Occipital lobe (tissue), 3 donors: ENCODE measurements at places on chromosomes 4 and X. TPM values are rescaled to one million over a fixed set of nuclear protein-coding genes. Genes with fewer than 3 reads are reported as not detected.

Gene HSFX3
- not detected for total RNA-seq

Gene ADRA2C
- 2.2 TPM for total RNA-seq

Gene LANCL3
- total RNA-seq: 1.4 TPM

Gene CD38
- 6.1 TPM for total RNA-seq

Gene AKAP4
- total RNA-seq: not detected

Gene L1CAM
- 98.1 TPM for total RNA-seq

Gene TRIM60
- total RNA-seq: not detected

Gene MAGEA1
- not detected for total RNA-seq

Gene TRAM1L1
- 37.1 TPM for total RNA-seq

Gene ANOS1
- 22.0 TPM for total RNA-seq

Gene PABPC1L2B
- not detected for total RNA-seq

Gene GATA1
- 0.31 TPM for total RNA-seq

Gene GAB1
- total RNA-seq: 25.9 TPM

Gene SLBP
- 48.8 TPM for total RNA-seq

Gene PRRG1
- 6.4 TPM for total RNA-seq

Gene STAP1
- total RNA-seq: not detected

Gene MTTP
- total RNA-seq: 3.4 TPM

Gene TAF7L
- total RNA-seq: 0.16 TPM

Gene PCSK1N
- 48.7 TPM for total RNA-seq

Gene DCAF8L2
- total RNA-seq: not detected

Gene NAP1L3
- total RNA-seq: 126 TPM

Gene USP17L24
- not detected for total RNA-seq

Gene SLC9A7
- total RNA-seq: 26.2 TPM

Gene SLC49A3
- 0.62 TPM for total RNA-seq

Gene USP17L13
- total RNA-seq: not detected

Gene BCAP31
- total RNA-seq: 60.2 TPM

Gene XAGE3
- not detected for total RNA-seq

Gene ACE2
- total RNA-seq: not detected

Gene POU3F4
- total RNA-seq: 12.6 TPM

Gene GASK1B
- total RNA-seq: 10.3 TPM

Gene ARAP2
- 91.2 TPM for total RNA-seq

Gene CXCL10
- total RNA-seq: 0.78 TPM

Gene NEK1
- total RNA-seq: 31.5 TPM

Gene STPG2
- total RNA-seq: 15.6 TPM

Gene F8A3
- 1.6 TPM for total RNA-seq

Gene SPANXN4
- total RNA-seq: not detected

Gene FRAS1
- 7.0 TPM for total RNA-seq

Gene CXorf38
- 10.6 TPM for total RNA-seq

Gene SLITRK4
- total RNA-seq: 62.1 TPM

Gene PRKG2
- 15.0 TPM for total RNA-seq

Gene JCHAIN
- total RNA-seq: not detected

Gene DCAF12L2
- 9.0 TPM for total RNA-seq

Gene SHOX
- under 0.01 TPM for total RNA-seq

Gene STK32B
- total RNA-seq: 25.9 TPM

Gene LRAT
- 0.78 TPM for total RNA-seq

Gene WDFY3
- total RNA-seq: 208 TPM

Gene BGN
- 1.9 TPM for total RNA-seq

Gene ARR3
- total RNA-seq: not detected

Gene ARL9
- 3.4 TPM for total RNA-seq

Gene GPRASP3
- 61.3 TPM for total RNA-seq

Gene USP17L25
- total RNA-seq: not detected

Gene ZDHHC15
- total RNA-seq: 13.6 TPM

Gene P2RY8
- 0.16 TPM for total RNA-seq

Gene AFM
- total RNA-seq: not detected
